Globus pallidus (tissue), 1 donor: ENCODE measurements at places on chromosomes 1 and 21.
A peak's percentile ranks its signal among the peaks of the same experiment; 100 is the strongest.

DNA sequence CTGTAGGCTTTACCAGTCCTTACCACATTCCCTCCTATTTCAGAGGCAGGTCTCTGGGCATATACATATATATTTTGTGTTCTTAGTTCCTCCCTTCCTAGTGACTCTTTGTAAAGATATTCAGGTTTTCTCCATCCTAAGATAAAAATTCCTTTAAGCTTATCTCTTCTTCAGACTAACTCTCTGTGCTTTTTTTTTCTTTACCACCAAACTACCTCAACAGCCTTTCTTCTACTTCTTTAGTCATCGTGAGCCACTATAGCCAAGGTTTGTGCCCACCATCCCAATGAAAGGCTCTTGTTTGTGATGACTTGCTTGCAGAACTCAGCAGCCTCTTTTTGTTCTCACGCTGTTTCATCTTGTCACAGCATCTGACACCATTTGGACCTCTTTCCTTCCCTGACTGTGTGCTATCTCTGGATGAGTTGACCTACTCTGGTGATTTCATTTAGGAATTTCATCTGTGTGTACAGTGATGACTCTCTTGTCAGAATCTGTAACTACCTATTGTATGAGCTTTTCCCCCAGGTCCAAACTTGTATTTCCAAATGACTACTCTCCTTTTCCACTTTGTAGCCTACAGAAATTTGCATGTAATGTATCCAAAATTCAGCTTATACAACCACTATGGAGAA lies 59.0 kb upstream of the MACF1 start:
- no peak for DNase-seq

DNA sequence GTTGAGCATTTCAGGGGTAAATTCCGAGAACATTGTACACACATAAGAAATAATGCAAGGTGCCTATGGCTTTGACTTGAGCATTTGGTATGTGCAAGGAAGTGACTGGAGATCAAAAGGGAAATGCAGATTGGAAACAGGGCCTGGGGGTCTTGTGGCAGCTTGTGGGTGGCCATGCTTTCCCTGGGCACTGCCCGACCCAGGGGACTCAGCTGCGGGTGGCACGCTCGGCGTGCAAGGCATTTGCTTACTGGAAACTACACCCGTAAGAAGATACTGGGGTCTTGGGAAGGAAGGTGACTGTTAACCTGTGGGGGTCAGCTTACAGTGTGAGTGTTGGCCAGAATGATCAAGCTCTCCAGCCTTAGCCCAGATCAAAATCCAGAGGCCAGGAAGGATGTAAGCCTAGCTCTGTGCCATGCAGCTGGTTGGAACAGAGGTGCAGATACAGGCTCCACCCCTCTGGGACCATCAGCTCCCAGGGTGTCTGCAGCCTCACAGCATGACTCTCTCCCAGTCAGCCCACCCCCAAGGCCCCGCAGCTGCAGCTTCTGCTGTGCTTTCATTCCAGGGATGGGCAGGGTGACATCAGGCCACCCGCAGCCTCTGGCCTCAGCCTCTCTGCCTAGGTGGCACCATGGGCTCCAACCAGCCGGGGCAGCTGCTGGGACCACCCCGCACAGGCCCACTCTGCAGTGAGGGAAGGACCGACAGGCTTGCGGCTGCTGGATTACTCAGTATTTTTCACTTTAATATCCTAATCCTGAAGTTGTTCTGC lies 55.1 kb downstream of the KIF26B start:
- no peak for DNase-seq

GRCh38 chr1:52771384-52771783 lies 45.1 kb downstream of the ZYG11B start:
- no peak for DNase-seq

DNA sequence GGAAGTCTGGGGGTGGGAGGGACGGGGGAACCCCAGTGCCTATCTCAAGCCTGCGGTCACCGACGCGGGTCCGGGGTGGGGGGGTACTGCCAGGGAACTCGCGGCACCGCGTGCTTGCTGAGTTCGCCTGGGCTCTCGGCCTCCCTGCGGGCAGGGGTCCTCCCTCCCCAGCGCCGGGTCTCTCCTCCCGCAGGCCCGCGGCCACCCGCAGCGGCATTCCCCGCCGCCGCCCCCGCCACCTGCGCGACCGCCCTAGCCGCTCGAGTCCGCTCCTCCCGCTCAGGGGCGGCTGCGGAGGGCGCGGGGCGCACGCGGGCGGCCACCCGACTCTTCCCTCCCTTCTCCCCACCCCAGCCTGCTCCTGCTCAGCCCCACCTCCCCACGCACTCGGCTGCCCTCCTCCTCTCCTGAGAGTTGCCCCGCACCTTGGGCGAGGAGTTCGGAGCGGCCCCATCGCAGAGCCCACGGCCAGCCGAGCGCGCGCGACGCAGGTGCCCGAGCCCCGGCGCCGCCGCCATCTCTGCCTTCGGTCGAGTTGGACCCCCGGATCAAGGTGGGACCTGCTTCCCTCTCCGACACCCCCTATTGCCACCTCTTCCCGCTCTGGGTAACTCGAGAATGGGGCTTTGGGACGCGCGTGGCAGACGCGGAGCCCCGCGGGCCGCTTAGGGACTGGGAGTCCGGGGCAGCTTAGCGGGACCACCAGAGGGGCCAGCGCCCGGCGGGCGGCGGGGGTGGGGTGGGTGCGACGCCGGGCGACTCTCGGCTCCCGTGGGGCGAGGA lies 105.0 kb downstream of the LEPR start:
- DNase-seq, result no peak

- DNase-seq, result no peak
These were observed 52.4 kb downstream of the IER5 start for GRCh38 chr1:181140891-181141290.

DNA sequence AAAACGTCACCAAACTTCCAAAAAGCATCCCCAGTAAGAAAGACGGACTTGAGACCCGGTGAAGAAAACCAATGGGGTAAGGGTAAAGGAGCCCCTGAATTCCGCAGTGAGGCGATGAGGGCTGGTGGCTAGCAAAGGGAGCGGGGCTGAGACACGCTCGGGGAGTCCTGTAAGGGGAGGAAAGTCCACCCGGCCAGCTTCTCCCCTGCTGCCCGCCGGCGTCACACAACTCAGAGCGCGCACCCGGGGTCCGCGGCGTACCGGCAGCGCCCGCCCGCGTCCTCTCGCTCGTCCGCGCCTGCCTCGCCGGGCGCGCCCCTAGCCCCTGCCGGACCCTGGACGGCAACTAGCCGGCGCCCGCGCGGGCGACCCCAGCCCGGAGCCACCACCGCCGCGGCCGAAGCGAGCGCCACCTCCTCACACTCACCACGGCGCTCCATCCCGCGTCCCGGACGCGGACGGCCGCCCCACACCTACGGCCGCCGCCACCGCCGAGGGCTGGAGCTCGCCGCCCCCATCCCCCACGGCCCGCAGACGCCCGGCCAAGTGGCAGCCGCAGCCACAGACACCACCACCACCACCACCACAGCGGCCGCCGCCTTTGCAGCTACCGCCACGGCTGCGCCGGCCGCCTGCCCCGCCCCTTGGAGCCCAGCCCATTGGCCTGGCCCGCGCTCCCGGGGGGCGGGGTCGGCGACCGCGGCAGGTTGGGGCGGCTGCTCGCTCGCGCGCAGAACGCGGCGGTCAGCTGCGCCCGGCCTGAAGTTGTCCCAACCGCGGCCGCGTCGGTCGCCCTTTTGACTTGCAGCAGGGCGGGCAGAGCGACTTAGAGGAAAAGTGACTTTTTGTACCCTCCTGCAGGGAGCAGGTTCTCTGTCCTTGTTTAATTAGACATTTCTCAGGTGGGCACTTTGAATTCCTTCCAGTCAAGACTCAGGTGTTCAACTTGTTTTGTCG lies 10.0 kb upstream of the ARHGAP29 start:
- no peak for DNase-seq

DNA sequence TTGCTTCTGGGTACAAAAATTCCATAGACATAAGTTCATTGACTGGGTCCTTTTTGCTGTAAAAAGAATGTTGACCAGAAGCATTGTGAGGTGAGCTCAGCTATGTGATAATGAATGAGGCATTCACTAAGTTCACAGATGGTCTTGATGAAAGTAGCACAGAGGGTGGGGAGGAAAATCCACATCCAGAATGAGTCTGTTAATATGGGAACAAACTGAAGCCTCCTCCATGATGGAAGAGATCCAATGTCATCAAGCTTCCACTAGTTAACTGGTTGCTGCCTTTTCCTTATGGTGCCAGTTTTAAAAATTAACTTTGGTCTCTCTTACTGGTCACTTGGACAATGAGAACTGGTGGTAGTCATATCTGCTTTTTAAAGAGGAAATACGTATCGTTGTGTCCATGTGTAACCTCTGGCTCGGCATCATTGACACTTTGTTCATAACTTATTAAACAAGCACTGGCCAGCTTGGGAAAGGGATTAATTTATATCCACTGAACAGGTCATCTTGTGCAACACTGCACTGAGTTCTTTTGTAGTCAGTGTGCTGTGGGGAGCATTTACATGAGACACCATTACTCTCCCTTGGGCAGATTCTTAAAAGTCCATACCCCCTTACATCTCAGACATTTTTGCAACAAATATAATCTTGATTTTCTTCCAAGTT lies 88.6 kb downstream of the ADAMTS1 start:
- no peak for DNase-seq

- no peak for DNase-seq
These were observed 9.4 kb upstream of the PLA2G2E start for GRCh38 chr1:19932866-19933265.

DNA sequence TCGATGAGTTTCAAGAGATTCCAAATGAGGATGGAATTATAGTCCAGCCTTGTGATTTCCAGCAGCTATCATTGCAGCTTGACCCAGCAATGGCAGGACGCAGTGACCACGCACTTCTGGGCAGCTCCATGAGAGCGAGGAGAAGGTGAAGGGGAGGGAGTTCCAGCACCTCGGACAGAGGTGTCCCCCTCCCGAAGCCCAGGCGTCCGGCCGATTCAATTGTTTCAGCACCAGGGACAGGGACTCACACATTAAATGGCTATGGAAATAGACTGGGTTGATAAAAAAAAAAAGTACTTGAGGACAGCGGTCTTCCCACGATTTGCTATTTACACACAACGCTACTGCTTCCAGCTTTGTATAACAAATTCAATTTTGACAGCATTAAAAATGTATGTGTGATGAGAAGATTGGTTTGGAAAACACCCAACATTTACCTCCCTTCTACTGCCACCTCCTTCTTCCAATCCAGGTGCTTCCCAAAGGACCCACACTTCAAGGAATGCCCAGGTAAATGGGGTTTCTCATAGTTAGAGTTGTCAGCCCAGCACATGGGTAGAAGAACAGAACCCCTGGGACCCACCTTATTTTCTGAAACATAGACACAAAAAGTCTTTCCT lies 71.8 kb downstream of the DISP3 start:
- DNase-seq, result peak; percentile 61

- DNase-seq, result no peak
These were observed 54.5 kb upstream of the GADD45A start for GRCh38 chr1:67630438-67631045.

- DNase-seq, result no peak
These were observed 1.2 kb upstream of the HIVEP3 start for GRCh38 chr1:41919764-41920397.
